GM12878 (cell line): ENCODE measurements at places on chromosomes 7 and 10. TPM values are rescaled to one million over a fixed set of nuclear protein-coding genes. Genes with fewer than 3 reads are reported as not detected.

ZMIZ2 gene
- 7.3 and 7.5 TPM in 2 replicates for polyA plus RNA-seq

VWC2 gene
- not detected in 2 replicates for polyA plus RNA-seq

XRCC2 gene
- polyA plus RNA-seq, result 9.5 and 12.1 TPM in 2 replicates

NANOS1 gene
- 0.05 TPM in 1 of 2 replicates, not detected in the other for polyA plus RNA-seq

C10orf53 gene
- not detected in 2 replicates for polyA plus RNA-seq

LOXL4 gene
- polyA plus RNA-seq, result 0.08 and 0.12 TPM in 2 replicates

AGBL3 gene
- polyA plus RNA-seq, result 5.5 and 8.3 TPM in 2 replicates

MACC1 gene
- polyA plus RNA-seq, result 8.9 and 9.0 TPM in 2 replicates

SUN3 gene
- polyA plus RNA-seq, result not detected in 2 replicates

SKIDA1 gene
- 0.63 TPM in 1 of 2 replicates, not detected in the other for polyA plus RNA-seq

NUDT13 gene
- 1.1 and 1.7 TPM in 2 replicates for polyA plus RNA-seq

CHST3 gene
- polyA plus RNA-seq, result 0.04 TPM in 1 of 2 replicates, not detected in the other

ADCY1 gene
- polyA plus RNA-seq, result 0.13 and 0.17 TPM in 2 replicates

PRF1 gene
- polyA plus RNA-seq, result 0.65 and 1.00 TPM in 2 replicates

MYOF gene
- 0.35 and 0.48 TPM in 2 replicates for polyA plus RNA-seq

TCF7L2 gene
- polyA plus RNA-seq, result 0.28 TPM in 1 of 2 replicates, not detected in the other

CFTR gene
- polyA plus RNA-seq, result 0.08 and 0.23 TPM in 2 replicates

OR2A7 gene
- polyA plus RNA-seq, result 0.71 and 0.72 TPM in 2 replicates

RNLS gene
- polyA plus RNA-seq, result 6.1 and 6.4 TPM in 2 replicates

SPOCK2 gene
- polyA plus RNA-seq, result 0.43 and 0.74 TPM in 2 replicates

ENO4 gene
- polyA plus RNA-seq, result 0.20 TPM in 1 of 2 replicates, not detected in the other

SEMA3E gene
- 0.97 and 1.1 TPM in 2 replicates for polyA plus RNA-seq

IL15RA gene
- polyA plus RNA-seq, result 13.4 and 14.6 TPM in 2 replicates

NEUROG3 gene
- polyA plus RNA-seq, result not detected in 2 replicates

SLC16A9 gene
- 4.2 and 4.3 TPM in 2 replicates for polyA plus RNA-seq

PODXL gene
- polyA plus RNA-seq, result 0.18 and 0.79 TPM in 2 replicates

FEZF1 gene
- polyA plus RNA-seq, result not detected in 2 replicates

PAPSS2 gene
- 1.3 and 1.5 TPM in 2 replicates for polyA plus RNA-seq

LIPN gene
- not detected in 2 replicates for polyA plus RNA-seq

CACNB2 gene
- polyA plus RNA-seq, result 1.3 and 1.5 TPM in 2 replicates

ZNF804B gene
- not detected in 2 replicates for polyA plus RNA-seq

FANK1 gene
- not detected in 2 replicates for polyA plus RNA-seq

SLC13A1 gene
- not detected in 2 replicates for polyA plus RNA-seq

SYNPO2L gene
- 0.73 and 1.4 TPM in 2 replicates for polyA plus RNA-seq

BAG3 gene
- 11.6 and 14.1 TPM in 2 replicates for polyA plus RNA-seq

TMEM184A gene
- not detected in 2 replicates for polyA plus RNA-seq

COL13A1 gene
- polyA plus RNA-seq, result 0.15 TPM in 1 of 2 replicates, not detected in the other

LSM5 gene
- 431 and 435 TPM in 2 replicates for polyA plus RNA-seq

UNCX gene
- polyA plus RNA-seq, result not detected in 2 replicates

GDF10 gene
- not detected in 2 replicates for polyA plus RNA-seq

LRGUK gene
- polyA plus RNA-seq, result 0.07 TPM in 1 of 2 replicates, not detected in the other

NPSR1 gene
- not detected in 2 replicates for polyA plus RNA-seq

BTBD16 gene
- polyA plus RNA-seq, result not detected in 2 replicates

WDR37 gene
- 6.4 and 6.5 TPM in 2 replicates for polyA plus RNA-seq
